Suppressor macrophage treated with lipopolysaccharide for 4 hours (primary cell): ENCODE measurements at places on chromosomes 11 and 22.

DNA sequence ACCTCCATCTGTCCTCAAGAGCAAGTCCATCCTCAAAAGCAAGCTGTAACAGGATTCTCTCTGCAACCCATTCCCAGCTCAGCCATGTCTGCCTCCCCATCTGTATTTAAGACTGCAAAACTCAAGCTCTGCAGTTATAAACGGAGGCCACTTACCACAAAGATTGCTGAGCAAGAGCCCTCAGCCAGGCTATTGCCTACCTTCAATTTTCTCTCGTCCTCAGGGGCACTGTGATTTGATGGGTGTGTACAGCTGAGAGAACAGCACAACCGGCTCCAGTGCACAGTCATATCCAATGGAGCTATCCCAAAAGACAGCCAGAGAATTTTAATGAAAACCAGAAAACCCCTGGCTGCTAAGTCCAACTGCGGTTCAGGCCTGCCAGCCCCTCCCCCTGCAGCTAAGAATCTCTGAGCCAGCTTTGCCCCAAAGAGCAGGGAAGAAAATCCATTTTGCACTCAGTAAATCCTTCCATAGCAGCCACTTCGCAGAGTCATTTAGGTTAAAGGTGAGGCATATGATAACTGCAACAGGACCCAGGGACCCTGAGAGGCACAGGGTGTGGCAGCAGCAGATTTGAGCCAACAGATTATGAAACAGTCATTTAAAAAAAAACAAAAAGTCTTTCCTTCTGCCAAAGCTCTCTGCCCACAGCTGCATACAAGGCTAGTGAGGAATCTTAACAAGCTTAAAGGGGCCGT lies 37.6 kb downstream of the RAB30 start:
- no peak for DNase-seq

DNA sequence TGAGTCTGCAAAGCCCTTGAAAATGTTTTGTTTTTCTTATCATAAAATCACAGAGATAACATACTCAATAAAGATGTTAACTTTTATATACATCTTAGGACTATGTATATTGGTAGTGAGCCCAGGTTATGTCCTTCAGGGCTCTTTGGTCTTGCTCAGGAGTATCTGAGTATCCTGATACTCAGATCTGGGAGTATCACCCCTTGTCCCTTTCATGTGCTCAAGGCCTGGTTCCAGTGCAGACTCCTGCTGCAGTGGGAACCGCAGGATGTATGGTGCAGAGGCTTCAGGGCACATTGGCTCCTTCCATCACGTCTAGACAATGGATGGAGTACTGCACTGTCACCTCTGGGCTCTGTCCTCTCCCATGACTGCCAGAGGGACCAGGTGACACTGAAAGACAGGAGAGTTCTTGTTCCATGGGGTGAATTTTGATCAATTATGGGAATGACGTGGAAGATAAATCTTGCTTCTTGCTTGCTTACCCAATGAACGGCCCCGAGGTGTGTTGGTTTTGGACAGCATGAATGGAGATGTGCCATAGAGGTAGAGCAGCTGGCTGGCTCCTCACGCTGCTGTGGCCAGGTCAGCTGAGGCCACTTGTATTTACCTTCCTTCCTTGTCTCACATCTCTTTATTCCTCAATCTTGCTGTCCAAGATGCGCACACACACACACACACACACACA lies 215.5 kb downstream of the ARHGAP42 start:
- DNase-seq, result no peak

GRCh38 chr11:100687054-100687629 lies at the start of gene ARHGAP42:
Gene ARHGAP42, plus strand, starts transcription at chr11:100687288. Its CDS starts 391 bp downstream, at chr11:100687679.
- DNase-seq, result peak; percentile 25

DNA sequence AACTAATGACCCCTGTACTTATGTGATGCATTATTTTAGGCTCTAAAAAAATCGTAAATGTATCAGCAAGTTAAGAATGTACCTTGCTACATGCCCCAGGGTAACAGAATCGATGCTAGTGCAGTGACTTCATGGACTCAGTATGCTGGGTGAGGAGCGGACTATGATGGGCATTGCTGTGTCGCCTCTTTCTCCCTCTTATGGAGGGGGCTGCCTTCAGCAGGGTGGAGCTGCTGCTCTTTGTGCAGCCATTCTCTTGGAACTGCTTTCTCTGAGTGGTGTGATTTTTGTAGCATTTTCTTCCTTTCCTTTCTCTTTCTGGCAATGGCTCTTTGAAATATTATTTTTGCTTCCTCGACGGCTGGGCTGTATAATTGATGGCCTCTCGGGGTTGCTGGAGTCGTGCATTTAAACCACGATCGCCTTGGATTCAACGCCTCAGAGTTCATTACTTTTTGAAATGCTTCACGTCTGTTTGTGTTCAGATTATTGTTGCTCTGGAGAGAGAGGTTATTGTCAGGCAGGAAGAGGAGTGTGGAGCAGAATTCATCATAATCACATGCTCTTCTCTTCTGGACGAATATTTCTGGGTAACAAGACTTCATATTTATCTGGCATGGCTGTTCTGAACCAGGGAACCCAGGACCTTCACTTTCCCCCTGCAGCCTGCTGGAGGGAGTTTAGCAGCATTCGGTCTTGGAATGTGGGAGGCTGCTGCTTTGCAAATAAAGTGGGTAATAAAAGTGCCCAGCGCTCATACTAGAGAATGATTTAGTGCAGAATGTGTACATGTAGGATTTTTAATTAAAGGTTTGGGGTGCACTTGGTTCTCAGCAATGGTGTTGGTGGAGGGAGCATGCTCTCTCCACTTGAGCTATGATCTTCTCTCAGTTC lies 804.2 kb downstream of the NTM start:
- no peak for DNase-seq

GRCh38 chr11:45997599-45997998 lies 75.1 kb downstream of the LARGE2 start:
- no peak for DNase-seq

DNA sequence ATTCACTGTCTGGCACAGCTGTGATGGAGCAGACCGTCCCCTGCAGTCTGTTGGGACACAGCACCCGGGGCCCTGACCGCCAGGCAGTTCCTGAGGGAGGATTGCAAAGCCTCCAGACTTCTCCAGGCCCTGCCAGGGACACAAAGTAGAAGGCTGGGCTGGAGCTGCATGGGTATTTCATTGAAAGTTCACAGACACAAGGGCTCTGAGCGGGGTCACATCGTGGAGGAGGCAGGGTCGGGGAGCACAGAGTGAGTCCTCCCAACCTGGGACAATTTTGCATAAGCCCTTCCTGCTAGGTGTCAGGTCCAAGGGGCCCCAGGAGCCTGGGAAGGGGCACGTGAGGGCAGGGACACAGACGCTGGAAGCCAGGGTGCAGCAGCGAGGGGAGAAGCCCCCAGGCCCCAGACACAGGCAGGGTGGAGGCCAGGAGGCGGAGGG lies 15.7 kb downstream of the IFITM10 start:
- DNase-seq, result no peak

- no peak for DNase-seq
Measured at GRCh38 chr11:61586792-61587430, 6.0 kb upstream of the SYT7 start.
